ENCODE measurements at places on chromosomes 1 and 21.

GRCh38 chr1:15353839-15354579 lies 55.7 kb upstream of the EFHD2 start:
- no peak for DNase-seq

DNA sequence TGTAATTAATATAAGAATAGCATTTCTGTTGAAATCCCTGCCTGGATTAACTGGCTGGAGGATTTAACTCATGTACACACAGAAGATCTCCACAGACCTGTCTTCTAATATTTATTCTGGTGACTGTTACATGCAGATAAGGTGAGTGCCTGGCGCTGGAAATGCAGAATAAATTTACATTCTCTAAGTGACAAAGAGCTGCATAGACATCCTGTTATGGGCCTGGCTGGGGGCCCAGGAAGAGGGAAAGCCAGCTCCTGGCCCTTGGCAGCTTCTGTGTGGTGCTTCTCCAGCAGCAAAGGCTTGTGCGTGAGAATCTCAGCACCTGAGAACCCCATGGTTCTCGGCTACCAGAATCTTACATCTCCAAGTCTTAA lies 446.6 kb downstream of the PTPRU start:
- no peak for DNase-seq

DNA sequence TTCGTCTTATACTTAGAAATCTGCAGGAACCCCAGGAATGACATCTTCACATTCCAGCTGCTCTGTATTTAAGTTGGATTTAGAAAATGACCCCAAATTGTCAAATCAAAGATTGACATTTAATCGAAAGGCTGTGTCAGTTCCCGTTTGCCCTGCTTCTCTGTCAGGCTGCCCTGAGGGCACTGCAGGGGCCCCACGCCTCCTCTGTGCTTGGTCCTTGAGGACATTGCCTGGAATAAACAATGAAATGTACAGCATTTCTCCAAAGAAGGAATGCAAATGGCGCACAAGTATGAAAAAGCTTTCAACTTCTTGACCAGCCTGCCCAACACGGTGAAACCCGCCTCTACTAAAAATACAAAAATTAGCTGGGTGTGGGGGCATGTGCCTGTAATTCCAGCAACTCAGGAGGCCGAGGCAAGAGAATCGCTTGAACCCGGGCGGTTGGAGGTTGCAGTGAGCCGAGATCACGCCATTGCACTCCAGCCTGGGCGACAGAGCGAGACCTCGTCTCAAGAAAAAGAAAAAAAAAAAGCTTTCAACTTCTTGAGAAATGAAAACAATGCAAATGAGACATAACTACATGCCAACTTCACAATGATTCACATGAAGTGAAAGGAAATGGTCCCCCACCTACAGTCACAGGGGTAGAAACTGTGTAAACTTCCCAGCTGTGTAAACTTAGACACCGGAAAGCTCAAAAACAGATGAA lies 3.0 kb downstream of the TMPRSS3 start:
- DNase-seq, result no peak

- no peak for DNase-seq
Observed at GRCh38 chr1:6014130-6014999, 22.1 kb upstream of the NPHP4 start.

DNA sequence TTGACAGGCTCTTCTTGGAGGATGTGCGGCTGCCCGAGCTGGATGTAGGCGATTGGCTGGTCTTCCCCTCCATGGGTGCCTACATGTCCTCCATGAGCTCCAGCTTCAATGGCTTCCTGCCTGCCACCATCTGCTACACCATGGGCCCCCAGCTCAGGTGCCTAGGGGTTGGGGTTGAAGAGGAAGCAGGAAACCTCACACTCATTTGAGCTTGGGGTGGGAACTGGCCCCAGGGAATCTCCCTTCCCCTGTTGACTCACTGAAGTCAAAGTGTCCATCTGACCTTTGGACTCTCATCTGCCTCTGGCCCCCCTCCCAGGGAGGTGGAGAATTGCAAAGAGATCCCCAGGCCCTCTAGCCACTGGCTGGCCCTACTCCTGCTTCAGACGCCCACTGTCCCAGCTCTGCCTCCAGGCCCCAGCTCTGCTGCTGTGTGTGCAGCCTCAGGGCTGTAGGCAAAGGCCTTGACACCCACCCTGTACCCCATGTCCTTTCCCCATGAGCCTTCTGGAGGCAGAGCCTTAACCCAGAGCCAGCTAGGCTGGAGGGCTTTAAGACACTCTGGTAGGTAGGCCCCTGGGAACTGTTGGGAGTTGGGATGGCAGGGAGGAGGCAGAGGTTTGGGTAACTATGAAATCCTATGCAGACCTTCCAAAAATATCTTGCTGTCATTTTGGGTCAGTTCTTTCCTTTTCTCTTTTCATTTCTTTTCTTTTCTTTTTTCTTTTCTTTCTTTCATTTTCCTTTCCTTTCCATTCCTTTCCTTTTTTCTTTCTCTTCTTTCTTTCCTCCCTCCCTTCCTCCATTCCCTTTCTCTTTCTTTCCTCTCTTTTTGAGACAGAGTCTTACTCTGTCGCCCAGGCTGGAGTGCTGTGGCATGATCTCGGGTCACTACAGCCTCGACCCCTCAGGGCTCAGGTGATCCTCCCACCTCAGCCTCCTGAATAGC lies 66.9 kb upstream of the TINAGL1 start:
- no peak for DNase-seq

DNA sequence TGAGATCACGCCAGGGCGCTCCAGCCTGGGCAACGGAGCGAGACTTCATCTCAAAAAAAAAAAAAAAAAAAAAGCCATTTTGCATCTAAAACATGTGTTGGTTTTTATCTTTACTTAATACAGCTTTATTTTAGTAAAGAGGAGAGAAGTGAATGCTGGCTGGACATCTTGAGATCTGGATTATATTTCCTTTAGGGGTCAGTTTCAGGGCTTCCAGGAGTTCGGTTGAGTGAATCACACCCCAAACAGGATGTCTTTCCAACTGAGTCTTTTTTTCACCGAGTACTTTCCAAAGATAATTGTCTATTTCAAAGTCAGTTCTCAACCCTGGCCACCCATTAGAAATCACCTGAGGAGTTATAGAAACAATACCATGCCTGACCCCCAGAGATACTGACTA lies 16.6 kb upstream of the IPP start:
- no peak for DNase-seq

GRCh38 chr1:172686143-172686542 lies 27.2 kb downstream of the FASLG start:
- DNase-seq, result no peak

DNA sequence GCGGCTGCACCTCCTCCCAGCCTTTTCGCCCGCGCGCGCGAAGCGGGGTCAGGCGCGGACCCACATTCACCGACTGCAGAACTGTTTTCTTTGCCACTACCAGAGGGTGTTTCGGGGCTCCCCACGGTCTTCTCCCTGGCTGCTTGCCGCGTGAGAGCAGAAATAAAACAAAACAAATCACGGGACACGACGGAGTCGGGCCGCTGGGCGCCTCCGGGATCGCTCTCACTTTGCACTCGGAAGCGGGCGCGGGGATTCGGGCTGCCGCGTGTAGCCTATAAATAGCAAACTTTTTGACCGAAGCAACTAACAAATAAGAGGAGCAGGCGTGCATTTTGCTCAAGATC lies 412.3 kb upstream of the ESRRG start:
- peak; percentile 52 for DNase-seq

GRCh38 chr1:116166011-116166571 lies 54.9 kb downstream of the MAB21L3 start:
- no peak for DNase-seq

GRCh38 chr1:48526008-48526710 lies 54.2 kb upstream of the SPATA6 start:
- no peak for DNase-seq

DNA sequence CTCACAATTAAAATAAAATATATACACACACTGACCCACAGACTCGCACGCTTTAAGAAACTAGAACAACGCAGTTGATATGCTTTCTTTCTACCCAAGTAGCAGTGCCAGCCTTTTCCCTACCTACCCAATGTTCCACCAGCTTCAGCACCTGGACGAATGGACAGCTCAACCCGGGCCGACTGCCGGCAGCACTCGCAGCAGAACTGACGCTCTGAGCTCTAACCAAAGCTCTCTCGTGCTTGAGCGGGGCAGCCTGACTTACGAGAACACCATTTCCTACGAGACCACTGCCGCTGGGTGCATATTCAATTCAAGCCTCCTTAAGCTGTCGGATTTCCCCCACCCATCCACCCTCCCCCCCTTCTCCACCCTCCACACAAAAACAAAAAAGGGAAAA lies 127.4 kb upstream of the DPYD start:
- DNase-seq, result peak; percentile 90
